ENCODE measurements at places on chromosomes 11 and 22. TPM values are rescaled to one million over a fixed set of nuclear protein-coding genes. Genes with fewer than 3 reads are reported as not detected.

Gene CXCR5
- not detected for polyA plus RNA-seq

Gene SCO2
- polyA plus RNA-seq: 2.4 TPM

DNA sequence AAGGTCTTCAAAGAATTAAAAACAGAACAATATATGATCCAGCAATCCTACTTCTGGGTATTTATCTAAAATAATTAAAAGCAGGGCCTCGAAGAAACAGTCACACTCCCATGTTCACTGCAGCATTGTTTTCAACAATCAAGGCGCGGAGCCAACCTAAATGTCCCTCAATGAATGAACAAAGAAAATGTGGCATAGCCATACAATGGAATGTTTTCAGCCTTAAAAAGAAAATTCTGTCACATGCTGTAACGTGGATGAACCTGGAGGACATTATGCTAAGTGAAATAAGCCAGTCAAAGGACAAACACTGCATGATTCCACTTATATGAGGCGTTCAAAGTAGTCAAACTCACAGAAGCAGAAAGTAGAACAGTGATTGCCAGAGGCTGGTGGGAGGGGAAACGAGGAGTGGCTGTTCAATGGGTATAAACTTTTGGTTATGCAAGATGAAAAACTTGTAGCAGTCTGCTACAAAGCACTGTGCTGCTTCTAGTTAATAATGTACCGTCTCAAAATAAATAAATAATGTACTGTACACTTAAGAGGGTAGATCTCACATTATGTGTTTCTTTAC is 41.2 kb downstream of the SNX19 start:
- DNase-seq: no peak

- DNase-seq: no peak
Observed at GRCh38 chr11:47280860-47281259, 10.9 kb downstream of the MADD start.

DNA sequence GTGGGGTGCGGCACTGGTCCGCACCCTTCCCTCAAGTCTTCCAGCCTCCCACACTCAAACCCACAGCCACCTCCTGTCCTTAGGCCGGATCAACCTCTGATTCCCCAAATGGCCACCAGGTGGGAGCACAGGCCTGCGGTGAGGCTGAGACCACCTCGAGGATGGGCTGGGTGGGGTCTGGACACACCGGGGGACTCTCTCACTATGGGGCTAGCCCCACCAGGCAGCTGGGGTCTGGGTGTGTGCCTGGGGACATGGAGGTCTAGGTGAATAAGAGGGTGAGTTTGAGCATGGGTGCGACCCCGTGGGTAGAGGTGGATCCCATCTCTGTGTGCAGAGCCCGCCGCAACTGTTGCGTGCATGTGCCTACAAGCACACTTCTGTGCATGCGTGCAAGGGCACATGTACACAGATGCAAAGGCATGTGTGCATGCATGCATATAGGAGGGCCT is 32.6 kb downstream of the MYO18B start:
- DNase-seq: no peak

- DNase-seq: no peak
Observed at GRCh38 chr11:86174101-86175046, 70.2 kb upstream of the EED start.

GRCh38 chr11:65919573-65920371 is 546 bp downstream of the DRAP1 start:
- no peak for DNase-seq

Gene GAL
- 0.17 TPM for polyA plus RNA-seq

DNA sequence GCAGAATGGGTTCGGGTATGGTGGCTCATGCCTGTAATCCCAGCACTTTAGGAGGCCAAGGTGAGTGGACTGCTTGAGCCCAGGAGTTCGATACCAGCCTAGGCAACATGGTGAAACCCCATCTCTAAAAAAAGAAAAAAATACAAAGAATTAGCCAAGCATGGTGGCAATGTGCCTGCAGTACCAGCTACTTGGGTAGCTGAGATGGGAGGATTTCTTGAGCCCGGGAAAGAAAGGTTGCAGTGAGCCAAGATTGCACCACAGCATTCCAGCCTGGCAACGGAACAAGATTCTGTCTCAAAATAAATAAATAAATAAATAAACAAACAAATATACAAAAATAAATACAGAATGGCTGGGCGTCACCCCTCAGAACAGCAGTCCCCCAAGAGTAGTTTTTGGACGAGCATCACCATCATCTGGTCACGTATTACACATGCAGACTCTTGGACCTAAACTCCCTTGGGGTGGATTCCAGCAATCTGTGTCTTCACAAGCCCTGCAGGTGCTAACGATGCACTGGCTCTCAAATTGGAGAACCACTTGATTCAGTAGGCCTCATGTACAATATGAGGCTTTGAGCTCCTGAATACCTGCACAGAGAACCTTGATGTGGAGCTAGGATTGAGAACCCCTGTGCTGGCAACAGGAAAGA is 33.5 kb downstream of the CLMP start:
- DNase-seq: no peak

DNA sequence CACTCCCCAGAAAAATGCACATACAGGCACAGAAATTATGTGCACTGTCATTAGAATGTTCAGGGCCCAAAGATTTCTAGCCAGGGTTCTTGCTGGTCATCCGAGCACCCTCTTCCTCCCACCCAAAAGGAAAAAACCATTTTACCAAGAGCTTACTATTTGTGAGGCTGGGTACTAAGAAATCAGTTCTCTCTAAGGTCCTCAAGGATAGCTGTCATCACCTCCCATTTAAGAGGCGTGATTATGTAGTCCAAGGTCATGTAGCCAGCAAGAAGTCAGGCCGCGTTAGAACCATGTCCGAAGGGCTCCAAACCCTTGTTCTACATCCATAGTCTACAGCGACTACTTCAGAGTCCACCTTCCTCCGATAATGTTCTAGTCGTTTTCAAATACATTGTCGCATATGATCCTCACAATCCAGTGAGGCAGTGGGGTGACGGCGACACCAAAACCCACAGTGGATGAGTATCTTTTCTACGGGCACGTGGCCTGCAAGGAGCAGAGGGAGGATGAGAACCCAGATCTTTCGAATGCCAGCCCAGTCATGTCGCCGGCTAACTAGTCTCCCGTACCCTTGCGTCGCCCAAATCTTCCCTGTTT is 634 bp downstream of the TIMM8B start:
- peak; percentile 9 for DNase-seq

DNA sequence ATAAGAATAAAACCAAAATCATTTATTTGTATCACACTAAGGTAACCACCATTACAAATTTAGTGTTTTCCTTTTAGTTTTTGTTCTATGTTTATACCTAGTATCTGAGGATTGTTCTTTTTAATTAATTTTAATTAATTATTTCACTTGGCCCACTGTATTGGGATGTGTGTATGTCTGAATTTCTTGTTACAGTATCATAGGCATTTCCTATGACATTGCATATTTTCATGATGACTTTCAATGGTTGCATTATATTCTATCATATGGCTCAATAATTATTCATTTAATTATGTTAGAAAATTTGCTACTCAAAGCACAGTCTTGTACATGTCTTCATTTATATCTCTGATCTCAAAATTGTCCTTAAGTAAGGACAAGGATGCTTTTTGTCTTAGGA is 41.0 kb downstream of the C11orf71 start:
- DNase-seq: no peak

DNA sequence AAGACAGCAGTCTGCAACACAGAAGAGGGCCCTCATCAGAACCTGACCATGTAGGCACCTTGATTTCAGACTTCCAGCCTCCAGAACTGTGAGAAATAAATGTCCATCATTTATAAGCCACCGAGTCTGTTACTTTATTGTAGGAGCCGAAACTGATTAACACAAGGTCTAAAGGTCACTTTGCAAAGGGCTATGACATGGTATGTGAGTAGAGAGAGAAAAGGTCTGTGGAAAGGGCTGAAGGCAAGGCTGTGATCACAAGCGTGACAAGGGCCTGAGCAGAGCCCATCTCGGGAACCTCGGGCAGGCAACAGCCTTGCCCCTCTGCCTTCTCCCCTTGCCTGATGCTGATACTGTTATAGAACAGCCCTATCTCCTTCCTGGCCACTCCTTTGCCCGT is 73.4 kb upstream of the TEAD1 start:
- no peak for DNase-seq

Gene MFRP
- not detected for polyA plus RNA-seq

Gene SCGB1C1
- polyA plus RNA-seq: 0.44 TPM

DNA sequence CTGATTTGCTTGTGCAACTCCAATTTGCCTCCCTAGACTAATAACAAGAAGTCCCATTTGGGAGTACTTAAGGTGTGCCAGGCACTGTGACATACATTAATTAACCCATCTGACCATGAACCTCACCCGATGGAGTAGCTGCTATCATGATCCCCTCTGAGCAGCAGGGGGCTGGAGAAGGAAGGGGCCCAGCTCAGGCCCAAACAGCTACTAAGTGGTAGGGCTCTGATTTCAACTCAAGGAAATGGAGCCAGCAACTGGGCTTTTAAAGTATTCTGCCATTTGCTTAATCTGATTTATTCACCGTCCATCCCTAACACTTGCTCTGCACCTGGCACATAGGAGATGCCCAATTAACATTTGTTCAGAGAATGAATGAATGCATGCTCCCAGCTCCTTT is 1.2 kb downstream of the CRYBB1 start:
- no peak for DNase-seq

DNA sequence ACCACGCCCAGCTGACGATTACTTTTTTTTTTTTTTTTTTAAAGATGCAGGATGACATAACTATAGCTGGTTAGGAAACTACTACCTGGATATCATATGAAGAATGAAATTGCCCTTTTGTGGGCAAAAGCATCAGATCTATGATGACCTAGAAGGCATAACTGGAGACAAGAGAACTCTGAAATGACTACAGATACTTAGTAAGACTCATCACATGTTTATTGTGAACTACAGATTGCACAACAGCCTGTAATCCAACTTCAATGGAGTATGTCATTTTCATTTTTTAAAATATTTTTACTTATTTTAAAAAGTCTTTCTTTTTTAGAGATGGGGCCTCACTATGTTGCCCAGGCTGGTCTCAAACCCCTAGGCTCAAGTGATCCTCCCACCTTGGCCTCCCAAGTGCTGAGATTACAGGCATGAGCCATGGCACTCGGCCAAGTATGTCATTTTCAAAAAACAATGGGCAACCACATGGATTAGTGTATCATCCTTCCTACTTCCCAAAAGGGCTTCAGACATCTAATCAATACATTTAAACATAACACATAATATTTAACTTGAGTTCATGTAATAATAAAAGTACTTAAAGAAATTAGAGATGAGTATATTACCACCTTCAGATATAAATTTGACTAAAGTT is 3.3 kb downstream of the MTMR2 start:
- DNase-seq: no peak

Gene ELMOD1
- polyA plus RNA-seq: 0.10 TPM

Gene EXPH5
- polyA plus RNA-seq: 2.4 TPM

DNA sequence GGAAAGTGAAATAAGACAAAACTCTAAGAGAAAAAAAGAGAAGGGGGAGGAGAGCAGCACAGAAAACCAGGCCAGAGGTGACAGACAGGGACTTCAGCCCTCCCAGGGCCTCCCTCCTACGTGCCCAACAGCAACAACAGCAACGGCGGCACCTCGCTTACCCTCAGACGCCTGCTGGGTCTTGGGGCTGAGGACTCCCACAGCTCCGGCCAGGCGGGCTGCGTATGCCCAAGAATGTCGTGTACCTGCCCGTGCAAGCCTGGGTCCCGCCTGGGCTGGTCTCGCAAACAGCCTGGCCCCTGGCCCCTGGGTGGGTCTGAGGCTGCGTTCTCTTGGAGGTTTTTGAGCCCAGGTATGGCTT is 30.5 kb downstream of the ARAP1 start:
- no peak for DNase-seq

Gene PGA5
- polyA plus RNA-seq: 0.53 TPM

Gene HEPN1
- 1.3 TPM for polyA plus RNA-seq

- no peak for DNase-seq
Observed at GRCh38 chr22:20786536-20786979, 12.6 kb downstream of the SERPIND1 start.

GRCh38 chr11:92269021-92269420 is 44.4 kb downstream of the FAT3 start:
- DNase-seq: no peak

Gene FGF3
- polyA plus RNA-seq: not detected

DNA sequence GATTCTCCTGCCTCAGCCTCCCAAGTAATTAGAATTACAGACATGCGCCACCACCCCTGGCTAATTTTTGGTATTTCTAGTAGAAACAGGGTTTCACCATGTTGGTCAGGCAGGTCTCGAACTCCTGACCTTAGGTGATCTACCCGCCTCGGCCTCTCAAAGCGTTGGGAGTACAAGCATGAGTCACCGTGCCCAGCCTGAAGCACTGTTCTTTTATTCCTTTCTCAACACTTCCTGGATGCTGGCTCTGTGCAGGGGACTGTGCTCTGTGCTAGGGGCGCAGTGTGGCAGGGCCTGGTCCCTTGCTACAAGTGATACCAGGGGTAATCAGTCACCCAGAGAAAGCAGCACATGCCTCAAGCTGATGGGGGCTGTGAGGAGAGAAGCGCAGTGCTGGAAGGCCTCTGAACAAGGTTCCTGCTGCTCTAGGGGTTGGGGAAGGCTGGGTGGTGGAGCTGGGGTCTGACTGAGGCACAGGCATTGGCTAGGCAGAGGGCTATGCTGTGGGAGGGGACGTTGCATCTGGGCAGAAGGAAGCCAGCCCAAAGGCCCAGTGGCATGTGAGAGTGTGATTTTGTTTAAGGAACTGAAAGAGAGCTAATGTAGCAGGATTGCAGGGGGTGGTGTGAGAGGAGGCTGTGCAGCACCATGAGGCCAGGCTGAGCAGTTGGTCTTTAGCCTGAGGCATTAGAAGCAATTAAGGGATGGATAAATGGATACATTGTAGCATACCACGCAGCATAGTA is 42.5 kb downstream of the CABIN1 start:
- DNase-seq: no peak

Gene HBG2
- polyA plus RNA-seq: 1,196 TPM

Gene NLRP10
- polyA plus RNA-seq: not detected

GRCh38 chr11:104146421-104146820 is 17.5 kb downstream of the PDGFD start:
- no peak for DNase-seq

GRCh38 chr11:110766316-110766715 is 54.1 kb upstream of the ARHGAP20 start:
- no peak for DNase-seq

DNA sequence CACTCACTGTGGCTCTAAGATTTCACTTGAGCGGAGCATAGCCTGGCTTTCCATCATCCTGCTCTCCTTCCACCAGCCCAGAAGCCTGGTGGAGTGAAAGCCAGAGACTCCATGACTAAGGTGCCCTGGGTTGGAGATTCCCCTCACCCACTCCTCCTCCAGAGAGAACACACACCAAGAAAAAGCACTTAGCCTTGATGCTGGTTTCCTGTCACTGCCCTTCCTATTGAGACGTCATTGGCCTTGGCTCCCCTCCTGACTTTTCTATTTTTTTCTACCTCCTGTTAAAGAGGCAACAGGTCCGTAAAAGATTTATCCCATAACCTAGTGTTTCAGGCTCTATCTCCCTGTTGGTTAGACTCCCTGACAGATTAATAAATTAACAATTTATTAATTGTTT is 38.5 kb upstream of the APLNR start:
- DNase-seq: no peak

Gene FREY1
- 0.31 TPM for polyA plus RNA-seq

DNA sequence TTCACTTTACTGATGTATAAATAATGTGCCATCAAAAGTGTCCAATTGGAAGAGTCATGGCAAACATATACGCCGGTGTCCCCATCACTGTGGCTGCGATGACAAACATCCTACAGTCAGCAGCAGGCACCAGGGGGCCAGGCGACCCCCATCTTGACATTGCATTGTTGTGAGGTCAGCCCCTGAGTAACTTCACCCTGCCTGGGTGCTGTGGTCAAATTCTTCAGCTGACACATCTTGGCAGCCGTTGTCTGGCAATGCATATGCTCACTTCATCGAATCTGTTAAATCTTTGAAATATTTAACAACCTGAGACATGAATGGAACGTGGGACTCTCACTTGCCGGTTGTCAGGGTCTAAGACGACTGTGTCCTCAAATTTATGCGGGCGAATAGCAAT is 430.9 kb downstream of the BRD1 start:
- DNase-seq: no peak

Data from left renal cortex interstitium (tissue), 4 donors.